ENCODE measurements at places on chromosomes 11 and 22. TPM values are rescaled to one million over a fixed set of nuclear protein-coding genes. Genes with fewer than 3 reads are reported as not detected.

DNA sequence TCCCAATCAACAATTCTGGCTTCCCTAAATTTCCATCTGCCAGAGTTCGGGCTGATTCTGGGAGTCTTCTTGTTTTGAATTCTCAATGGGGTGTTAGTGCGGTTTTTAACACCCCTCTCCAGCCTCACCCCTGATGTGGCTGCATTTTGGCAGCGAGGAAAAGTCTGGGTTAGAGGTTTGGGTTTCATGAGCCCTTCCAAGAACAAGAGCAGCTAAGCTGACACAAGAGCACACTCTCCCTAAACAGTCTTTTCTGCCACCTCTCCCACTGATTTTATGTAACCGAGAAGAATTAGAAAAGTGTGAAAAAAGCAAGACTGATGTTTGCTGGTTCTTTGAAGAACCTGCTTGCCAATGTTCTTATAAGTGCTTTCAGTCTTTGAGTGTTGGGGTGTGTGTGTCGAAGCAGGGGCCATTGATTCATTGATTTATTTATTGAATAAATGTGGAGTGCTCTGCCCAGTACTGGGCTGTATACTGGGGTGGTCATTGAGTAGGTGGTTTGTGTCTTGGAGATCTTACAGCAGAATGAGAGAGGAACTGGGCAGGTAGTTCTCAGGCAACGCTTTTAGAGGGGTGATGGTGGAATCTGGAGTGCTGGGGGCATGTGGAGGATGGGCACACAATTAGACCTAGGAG, 101.5 kb downstream of the TRAF6 start:
- DNase-seq, result no peak

The PPFIBP2 gene
- 11.4 TPM for total RNA-seq

The PIH1D2 gene
- total RNA-seq, result 2.9 TPM

DNA sequence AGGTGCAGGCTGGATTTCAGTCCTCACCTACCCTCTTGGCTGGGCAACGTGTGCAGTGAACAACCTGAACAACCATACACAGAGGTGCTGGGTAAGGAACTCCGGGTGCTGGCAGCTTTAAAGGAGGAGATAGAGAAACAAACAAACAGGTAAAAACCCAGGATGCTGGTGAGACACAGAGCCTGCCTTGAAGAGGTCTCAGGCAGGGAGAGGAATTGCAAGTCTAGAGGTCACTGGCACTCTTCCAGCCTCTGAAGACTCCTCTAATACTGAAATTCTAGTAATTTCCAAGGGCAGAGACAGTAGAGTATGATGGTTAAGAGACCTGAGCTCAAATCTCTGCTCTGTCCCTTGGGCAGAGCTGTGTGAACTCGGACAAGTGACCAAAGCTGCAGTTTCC, 192.5 kb downstream of the CEP164 start:
- no peak for DNase-seq

The PDGFD gene
- total RNA-seq, result 7.3 TPM

DNA sequence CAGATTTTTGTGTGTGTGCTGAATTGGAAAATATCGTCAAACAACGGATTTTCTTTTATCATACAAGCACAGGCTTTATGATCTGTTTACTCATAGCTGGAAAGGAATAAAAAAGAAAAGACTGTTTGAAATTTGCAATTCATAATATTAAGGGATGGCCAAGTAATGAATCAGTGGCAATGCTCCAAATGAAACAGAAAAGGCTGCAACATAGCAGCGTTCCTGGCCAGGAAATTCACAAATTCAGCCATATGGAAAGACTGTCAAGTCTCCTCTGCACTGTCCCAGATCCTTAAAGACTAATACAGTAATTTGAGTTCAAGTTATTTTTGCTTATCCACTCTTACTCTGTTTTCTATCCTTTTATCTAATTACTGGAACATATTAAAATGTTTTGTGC, 98.2 kb downstream of the MSANTD4 start:
- DNase-seq, result no peak

DNA sequence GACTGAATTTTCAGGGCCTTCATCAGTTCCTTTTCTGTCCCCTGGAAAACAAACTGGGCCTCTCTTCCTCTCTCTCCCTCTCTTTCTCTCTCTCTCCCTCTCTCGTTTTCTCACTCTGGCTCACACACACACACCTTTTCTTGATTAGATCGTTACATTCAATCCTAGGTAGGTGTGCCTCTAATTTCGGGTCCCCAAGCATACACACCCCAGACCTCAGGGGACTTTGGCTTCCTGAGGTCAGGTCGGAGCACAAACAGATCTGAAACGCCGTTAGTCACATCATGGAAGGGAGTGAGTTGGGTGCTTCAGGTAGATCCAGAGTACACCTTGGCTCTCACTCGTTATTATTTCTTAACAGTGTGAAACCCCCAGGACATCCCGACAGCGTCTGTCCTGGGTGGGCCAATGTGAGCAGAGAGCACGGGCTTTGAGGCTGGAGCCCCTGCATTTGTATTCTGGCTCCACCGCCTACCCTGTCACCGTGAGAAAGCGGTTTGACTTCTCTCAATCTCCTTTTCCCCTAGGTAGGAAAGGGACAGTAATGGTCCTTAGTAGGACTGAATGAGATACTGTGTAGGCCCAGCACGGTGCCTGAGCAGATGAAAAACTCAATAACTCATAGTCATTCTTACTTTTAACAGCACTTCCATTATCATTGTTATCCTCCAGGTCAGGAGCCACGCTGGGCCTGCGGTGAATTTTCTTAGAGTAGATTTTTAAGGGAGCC, 37.3 kb upstream of the POU2AF1 start:
- no peak for DNase-seq

The TRIM29 gene
- total RNA-seq, result not detected

- no peak for DNase-seq
These were observed 34.6 kb downstream of the SPECC1L start for GRCh38 chr22:24305260-24305692.

DNA sequence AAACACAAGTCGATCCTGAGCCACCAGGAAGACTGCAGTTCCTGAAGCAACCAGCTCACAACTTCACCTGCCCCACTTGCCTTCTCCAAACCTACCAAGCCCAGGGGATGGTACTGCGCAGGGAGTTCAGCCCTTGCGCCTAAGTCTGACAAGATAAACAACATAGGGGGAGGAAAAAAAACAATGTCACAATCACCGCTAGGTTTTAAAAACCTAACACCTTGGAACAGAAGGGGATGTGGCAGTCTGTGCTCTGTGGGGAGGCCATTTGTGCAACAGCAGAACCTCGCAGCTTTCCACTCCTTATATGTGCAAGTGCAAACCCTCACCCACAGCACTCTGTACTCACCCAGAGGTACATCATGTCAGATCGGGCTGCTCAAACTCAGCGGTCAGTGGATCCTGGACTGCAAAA, 134.2 kb downstream of the RBFOX2 start:
- no peak for DNase-seq

- no peak for DNase-seq
These were observed 585 bp downstream of the CYB5R3 start for GRCh38 chr22:42648368-42649245.

DNA sequence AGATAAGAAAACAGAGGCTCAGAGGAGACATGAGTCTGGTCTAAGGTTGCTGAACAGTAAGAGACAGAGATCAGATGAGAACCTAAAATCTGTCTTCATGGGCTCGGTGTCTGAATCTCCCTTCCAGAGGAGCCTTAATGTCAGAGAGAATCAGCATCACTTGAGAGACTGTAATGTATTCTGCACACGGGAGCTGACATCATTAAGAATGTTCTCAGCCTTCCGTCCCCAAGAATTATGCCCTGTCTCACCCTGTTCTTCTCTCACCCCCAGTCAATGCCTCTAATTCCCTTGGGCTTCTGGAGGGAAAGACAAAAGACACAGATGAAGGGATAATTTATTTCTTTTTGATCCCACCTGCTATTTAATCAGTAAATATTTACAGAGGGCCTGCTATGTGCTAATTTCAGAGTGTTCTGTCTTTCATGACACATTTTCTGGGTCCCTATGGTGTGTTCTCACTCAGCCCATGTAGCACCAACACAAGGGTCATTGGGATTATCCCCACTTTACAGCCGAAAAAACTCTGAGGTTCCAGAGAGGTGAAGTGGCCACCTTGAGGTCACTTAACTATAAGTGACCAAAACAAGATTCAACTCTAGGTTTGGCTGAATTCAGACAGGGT, 61.8 kb downstream of the CD82 start:
- DNase-seq, result no peak

- no peak for DNase-seq
These were observed 80.0 kb upstream of the CRYBB3 start for GRCh38 chr22:25119609-25120008.

DNA sequence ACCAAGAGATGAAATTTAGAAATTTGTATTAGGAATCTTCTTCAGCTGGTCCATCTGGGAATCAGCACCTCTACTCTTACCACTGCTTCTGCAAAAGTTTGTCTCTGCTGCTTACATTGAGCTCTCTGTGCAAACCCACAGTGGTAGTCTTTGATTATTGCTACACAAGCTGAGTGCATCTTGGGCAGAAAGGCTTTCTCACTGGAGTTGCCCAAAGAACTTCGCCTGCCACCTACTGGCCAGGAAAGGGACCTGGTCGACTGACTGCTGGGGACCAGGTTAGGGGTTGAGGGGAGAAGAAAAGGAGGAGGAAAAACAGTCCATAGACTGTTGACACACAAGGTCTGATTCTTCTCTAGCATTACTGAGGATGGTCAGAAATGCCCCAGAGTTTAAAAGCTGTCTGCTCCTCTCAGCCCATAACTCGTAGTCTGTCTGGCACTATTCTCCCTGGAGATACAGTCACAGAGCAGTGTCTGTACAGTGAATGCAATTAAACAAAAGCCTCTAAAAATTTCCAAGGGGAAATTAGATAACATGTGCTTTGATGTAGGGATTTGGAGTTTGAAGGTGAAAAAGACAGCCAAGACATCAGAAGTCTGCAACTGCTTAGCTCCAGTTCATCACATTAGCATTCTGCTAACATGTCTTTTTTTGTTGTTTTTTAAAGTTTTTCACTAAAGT, 215.0 kb upstream of the CTSC start:
- no peak for DNase-seq

The RGL4 gene
- total RNA-seq, result not detected

DNA sequence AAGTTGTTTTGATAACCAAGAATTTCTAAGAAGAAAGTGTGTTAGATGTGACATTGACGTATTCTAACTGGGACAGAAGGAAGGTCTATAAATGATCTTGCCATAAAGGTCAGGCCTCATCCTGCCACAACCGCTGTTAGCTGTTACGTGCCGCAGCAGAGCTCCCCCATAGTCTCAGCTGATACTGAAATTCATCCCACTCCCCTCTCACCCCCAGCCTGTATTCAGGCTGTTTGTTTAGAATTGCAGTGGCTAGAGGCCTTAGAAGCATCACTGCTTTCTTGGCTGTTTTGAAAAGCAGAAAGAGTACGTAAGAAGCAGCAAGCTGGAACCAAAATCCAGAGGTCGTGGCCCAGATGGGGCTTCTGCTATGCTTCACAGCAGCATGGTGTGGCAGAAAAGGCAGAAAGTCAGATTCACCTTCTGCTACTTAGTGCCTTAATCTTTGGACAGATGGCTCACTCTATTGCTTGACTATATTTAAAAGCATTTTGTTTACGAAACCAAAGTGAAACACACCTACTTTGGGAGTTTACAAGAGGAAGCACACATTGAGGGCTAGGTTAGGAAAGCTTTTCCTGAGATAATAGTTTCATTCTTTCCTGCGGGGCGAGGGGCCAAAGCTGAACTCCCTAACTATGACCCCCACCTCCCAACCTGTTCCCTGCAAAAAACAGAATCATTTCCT, 950 bp upstream of the LAYN start:
- no peak for DNase-seq

DNA sequence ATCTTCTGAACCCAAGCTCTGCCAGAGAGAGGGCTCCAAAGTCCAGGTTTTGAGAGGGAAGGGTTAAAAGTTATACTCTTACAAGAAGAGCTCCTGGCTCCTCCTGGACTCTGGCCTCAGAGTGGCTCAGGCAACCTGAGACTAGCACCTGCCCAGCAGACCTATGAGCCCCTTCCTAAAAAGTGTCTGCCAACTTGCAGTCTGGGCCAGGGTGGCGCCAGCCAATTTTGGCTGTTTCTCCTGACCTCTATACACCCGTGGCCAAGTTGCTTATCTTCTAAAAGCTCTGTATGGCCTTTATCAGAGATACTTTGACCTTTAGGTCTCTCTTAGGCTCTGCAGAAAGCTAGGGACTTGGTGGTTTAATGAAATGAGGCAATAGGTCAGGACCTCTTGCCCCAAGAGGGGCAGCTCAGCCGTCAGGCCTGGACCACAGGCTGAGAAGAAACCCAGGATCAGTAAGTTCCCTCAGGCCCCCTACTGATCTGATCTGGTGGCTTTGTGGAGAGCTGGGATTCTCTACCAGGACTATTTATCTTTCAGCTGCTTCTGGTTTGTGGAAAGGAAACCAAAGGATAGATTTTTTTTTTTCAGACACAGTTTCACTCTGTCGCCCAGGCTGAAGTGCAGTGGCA, 10.3 kb upstream of the UCP3 start:
- DNase-seq, result no peak

DNA sequence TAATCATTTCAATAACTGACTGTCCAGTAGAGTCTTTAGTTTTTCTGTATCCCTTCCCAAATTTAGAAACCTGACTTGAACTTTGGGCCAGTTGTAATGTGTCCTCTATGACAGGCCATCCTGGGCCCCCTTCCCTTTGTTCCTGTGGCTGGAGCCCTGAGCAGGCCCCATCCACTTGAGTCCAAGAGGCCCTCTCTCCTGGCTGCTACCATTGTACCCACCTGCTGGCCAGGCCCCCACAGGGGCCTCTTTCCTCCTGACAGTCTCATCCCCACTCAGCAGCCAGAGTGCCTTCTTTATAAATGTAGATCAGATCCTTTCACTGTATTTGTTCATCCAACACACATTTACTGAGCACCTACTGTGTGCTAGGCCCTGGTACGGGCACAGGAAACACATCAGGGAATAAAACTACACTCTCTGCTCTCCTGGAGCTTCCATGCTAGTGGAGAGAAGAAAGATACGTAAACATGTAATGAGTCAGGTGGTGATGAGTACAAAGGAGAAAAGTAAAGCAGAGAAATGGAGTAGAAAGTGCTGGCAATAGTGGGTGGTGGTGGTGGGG, 2.7 kb upstream of the LRP5 start:
- DNase-seq, result no peak

DNA sequence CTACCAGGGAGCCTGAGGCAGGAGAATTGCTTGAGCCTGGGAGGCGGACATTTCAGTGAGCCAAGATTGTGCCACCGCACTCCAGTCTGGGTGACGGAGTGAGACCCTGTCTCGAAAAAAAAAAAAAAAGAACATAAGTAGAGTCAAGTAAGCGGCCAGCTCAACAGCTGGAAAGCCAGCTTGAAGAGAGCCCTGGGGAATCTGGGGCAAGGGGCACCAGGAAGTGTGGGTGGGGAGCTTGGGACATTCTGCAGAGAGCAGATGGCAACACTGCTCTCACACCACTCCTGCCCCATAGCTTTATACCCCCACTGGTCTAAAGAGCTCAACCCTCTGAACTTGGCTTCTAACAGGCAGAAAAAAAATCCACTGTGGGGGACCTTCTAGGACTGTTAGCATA, 505.6 kb downstream of the BUD13 start:
- no peak for DNase-seq

GRCh38 chr11:1807264-1807995, 27.4 kb upstream of the SYT8 start:
- no peak for DNase-seq

- DNase-seq, result peak; percentile 46
These were observed 1.1 kb upstream of the FBXO7 start for GRCh38 chr22:32473388-32473952.

- DNase-seq, result peak; percentile 61
These were observed 83.1 kb upstream of the MTNR1B start for GRCh38 chr11:92886243-92886905.

- no peak for DNase-seq
These were observed 1.4 kb downstream of the TNKS1BP1 start for GRCh38 chr11:57323167-57323854.

All from frontal cortex (tissue), 4 donors.